ENCODE measurements at places on chromosomes 7 and 10.

DNA sequence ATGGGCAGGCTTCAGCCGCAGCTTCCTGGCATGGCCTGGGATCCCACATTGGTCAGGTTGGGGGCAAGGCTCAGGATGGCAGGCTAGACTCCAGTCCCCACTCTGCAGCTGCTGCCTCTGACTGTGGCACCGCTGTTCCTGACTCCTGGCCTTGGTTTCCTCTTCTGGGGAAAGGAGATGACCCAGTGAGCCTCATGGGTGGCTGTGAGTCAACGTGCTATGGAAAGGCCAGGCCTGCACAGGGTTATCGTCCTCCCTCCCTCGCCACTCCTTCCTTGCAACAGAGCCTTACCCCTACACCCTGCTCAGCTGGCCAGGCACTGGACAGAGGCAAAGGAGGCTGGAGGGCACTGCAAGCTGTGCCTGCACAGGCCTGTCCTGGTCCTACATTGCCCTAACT lies 36.1 kb upstream of the CHST15 start:
- H3K4me1 ChIP-seq: peaks cover 14% of the 10 kb centered on the region
- no peak overlapping the region for H3K4me3 ChIP-seq
- no peak overlapping the region for H3K27ac ChIP-seq
- H3K27me3 ChIP-seq: no peaks in the 10 kb centered on the region
- no peaks in the 10 kb centered on the region for H3K36me3 ChIP-seq

DNA sequence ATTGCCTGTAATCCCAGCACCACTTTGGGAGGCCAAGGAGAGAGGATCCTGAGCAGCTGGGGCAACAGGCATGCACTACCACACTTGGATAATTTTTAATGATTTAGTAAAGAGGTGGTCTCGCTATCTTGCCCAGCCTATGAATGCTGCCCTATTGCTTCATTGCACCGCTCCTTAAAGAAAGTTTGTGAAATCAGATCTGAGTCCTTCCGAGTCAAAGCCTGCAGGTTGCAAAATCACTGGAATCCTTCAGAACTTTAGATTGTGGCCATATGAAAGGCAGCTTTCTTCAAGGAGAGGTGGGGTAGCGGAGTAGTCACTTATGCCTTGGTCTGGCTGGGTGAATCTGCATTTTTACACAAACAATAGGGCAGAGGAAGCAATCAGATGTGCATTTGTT lies 166.3 kb downstream of the ARHGAP12 start:
- H3K27ac ChIP-seq: no peak overlapping the region
- H3K36me3 ChIP-seq: no peaks in the 10 kb centered on the region
- peaks cover 13% of the 10 kb centered on the region for H3K4me1 ChIP-seq
- no peak for DNase-seq
- no peaks in the 10 kb centered on the region for H3K27me3 ChIP-seq
- H3K4me3 ChIP-seq: no peak overlapping the region

GRCh38 chr10:116880716-116881482 lies 31.6 kb downstream of the ENO4 start:
- no peak for DNase-seq
- no peaks in the 10 kb centered on the region for H3K4me1 ChIP-seq
- H3K4me3 ChIP-seq: no peak overlapping the region
- H3K27ac ChIP-seq: no peak overlapping the region
- no peaks in the 10 kb centered on the region for H3K27me3 ChIP-seq

DNA sequence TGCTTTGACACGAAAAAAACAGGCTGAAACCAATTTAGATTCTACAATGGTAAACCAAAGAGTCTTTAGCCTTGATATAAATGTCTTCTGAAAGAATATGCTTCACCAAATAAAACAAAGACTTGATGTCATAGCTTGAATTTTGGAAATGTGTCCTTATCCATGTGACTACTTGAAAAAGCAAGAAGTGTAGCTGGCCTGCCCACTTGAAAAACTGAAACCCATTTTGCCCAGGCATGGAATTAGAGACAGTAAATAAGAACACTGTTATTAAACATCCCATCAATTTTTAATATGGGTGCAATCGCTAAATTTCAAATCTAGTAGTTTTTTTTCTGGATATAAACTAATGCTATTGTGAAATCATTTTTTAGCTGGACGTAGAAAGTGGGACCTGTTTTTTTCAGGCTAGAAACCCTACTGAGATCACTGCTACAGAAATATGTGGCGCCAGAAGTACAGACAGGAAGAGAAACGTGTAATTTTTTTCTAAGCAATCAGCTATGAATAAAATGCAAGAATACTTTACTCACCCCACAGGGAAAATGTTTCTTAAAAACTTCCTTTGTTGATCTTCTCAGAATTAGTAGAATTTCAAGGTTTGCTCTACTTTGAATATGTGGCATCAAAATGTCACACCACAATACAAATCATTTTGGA lies 56.7 kb downstream of the PIP4K2A start:
- no peak overlapping the region for H3K4me3 ChIP-seq
- peaks cover 58% of the 10 kb centered on the region for H3K4me1 ChIP-seq
- no peak for DNase-seq
- H3K36me3 ChIP-seq: no peaks in the 10 kb centered on the region
- no peak overlapping the region for H3K27ac ChIP-seq

DNA sequence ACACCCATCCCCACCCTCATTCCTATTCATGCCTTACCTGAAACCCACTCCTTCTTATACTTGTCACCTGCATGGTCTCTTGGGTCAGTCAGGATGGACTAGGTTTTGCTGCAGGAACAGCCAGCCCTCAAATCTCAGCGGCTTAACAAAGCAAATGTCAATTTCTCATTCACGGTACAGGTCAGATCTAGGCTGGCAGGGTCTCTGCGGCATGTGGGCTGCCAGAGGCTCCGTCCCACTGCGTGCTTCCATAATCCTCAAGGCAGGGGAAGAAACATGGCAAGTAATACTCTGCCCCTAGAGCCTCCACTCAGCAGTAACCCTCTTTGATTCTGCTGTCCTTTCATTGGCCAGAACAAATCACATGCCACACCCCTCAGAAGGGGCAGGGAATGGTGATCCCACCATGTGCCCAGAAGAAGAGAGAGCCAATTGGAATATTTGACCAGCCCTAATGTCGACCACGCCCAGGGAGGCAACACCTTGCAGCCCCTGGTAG lies 114.9 kb upstream of the ZMIZ1 start:
- H3K4me1 ChIP-seq: peaks cover 11% of the 10 kb centered on the region
- H3K36me3 ChIP-seq: no peaks in the 10 kb centered on the region
- H3K27ac ChIP-seq: no peak overlapping the region

DNA sequence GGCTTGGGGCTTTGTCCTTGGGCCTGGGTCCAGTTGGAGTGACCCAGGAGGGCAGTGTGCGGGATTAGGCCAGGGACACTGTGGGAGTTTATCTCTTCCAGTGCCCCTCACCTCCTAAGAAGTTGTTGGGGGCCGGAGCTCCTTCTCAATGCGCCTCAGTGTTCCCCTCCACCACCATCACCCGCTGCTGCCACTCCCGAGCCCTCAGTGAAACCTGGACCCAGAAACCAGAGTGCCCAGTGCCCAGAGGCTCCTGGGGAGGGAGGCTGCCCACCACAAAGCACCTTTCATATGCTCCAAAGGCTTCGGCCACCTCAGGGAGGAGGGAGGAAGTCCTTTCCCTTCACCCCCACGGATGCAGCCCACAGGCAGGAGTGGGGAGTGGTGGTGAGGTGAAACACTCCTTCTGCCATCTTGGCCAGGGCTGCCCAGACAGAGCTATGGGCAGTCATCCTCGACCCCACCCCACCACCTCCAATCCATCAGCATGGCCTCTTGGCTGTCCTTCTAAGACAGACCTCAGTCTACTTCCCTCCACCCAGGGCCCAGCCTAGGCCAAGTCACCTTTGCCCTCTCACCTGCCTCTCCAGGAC lies 99.0 kb downstream of the SH3PXD2A start:
- H3K27me3 ChIP-seq: no peaks in the 10 kb centered on the region
- H3K36me3 ChIP-seq: no peaks in the 10 kb centered on the region
- H3K27ac ChIP-seq: no peak overlapping the region
- DNase-seq: no peak
- H3K4me1 ChIP-seq: peaks cover 43% of the 10 kb centered on the region

DNA sequence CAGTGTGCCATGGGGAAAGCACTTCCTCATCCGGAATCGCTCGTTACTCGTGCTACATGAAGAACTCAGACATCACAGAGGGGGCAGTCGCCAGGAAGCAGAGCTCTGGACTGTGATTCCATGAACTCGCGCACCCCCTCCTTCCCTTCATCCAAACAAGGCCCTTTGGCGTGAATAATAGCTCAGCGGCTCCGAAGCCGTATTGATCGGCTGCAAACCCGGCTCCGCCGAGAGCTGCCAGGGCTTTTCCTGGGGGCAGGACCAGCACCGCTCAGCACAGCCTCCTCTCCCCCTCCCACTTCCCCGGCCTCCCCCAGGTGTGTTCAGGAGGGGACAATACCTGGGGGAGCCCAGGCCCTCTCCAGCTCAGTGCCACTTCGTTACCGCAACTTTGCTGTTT lies 129.0 kb upstream of the TCF7L2 start:
- no peak overlapping the region for H3K4me3 ChIP-seq
- no peaks in the 10 kb centered on the region for H3K36me3 ChIP-seq
- no peaks in the 10 kb centered on the region for H3K4me1 ChIP-seq
- H3K27ac ChIP-seq: no peak overlapping the region
- DNase-seq: no peak
- no peaks in the 10 kb centered on the region for H3K27me3 ChIP-seq

DNA sequence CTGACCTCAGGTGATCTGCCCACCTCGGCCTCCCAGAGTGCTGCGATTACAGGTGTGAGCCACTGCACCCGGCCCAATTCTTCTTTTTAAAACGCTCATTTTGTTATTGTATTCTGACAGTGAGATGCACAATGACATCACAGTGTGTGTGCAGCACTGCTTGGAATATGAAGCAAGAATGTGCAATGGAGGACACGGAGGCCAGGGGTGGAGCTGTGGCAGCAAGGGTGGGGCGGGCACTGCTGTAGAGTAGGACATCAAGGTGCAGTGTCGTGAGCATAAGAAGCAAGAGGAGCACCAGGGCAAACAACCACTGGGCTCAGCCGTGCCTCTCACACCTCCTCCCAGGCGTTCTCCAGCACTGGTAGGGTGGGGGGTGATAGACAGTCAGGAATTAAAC lies 26.8 kb upstream of the GRID1 start:
- H3K36me3 ChIP-seq: no peaks in the 10 kb centered on the region
- H3K27me3 ChIP-seq: peaks cover 27% of the 10 kb centered on the region
- DNase-seq: no peak
